ENCODE measurements at places on chromosomes 11 and 22.
A peak's percentile ranks its signal among the peaks of the same experiment; 100 is the strongest.

DNA sequence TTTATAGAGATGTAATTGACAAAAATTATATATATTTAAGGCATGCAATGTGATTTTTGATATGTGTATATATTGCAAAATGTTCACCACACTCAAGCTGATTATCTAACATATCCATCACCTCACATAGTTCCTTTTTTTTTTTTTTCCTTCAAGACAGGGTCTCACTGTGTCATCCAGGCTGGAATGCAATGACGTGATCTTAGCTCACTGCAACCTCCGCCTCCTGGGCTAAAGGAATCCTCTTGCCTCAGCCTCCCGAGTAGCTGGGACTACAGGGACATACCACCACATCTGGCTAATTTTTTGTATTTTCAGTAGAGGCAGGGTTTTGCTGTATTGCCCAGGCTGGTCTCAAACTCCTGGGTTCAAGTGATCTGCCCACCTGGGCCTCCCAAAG, 65.1 kb upstream of the SLC35C1 start:
- no peak for DNase-seq

- DNase-seq: no peak
These were observed 117.4 kb downstream of the KIAA1671 start for GRCh38 chr22:25069758-25070481.

DNA sequence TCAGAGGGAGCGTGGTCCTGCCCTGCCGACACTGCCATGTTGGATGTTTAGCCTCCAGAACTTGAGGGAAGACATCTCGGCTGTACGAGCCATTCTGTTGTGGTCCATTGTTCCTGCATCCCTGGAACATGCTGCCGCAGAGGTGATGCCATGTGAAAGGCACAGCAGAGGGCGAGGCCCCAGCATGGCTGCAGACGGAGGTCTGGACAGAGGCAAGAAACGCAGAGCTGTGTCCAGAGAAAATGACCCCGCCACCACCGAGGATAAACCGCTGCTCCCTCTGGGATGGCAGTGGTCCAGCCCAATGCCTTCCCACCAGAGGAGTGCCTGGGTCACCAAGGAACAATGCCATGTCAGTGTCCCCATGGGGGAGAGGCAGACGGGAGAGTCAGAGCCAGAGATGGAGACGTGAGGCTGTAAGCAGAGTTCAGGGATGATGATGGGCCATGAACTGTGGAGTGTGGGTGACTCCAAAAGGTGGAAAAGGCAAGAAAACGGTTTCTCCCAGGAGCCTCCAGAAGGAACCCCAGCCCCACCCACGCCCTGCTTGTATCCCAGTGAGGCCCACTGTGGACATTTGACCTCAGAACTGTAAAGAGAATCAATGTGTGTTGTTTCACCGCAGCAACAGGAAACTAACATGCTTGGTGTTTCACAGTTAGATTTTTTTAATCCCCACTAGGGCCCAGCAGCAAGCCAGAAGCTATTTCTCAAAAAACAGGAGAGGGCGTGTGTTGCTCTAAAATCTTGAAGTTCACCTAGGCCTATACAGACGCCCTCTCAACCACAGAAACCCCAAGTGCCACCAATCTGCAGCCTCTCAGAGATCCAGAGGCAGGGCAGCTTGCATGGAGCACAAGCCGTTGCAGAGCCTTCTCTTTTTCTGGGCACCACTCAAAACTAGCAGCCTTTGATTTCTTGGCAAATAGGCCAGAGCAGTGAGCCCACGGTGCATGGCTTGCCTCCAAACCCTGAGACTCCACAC, 1422.9 kb downstream of the TBC1D22A start:
- DNase-seq: no peak

DNA sequence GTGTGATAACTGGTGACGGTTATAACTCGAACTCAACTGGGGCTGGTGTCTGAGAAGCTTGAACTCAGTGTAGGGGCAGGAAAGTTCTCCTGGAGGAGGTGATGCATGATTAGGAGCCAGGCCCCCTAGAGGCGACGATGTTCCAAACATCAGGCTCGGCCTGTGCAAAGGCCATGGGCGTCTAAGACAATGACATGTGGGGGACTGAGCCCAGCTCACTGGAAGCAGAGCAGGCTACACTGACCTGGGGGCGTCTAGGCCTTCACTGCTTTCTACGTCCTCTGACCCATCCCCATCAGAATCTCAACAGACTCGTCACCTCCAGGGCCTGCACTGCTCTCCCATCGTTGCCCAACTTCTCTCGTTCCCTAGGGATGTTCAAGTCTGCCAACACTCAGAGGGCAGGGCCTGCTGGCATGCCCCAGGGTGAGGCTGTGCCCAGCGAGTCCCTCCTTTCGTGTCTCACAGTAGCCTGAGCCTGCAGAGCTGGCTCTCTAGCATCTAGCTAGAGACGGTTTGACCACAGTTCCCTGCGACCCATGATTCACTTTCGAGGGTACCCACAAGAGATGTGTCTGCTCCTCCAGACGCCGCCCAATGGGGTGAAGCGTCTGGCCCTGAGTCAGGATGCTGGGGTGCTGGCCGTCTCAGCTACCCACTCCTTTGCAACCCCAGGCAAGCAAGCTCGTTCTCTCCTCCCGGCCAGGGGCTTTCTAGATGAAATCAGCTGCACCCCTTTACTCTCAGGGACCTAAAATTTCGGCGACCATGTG, 1.1 kb upstream of the ATG16L2 start:
- peak; percentile 9 for DNase-seq

GRCh38 chr22:32823024-32823730, 21.7 kb downstream of the TIMP3 start:
- DNase-seq: peak; percentile 4

GRCh38 chr22:21725956-21726649, 9.5 kb downstream of the YPEL1 start:
- DNase-seq: no peak

- DNase-seq: no peak
These were observed 119.7 kb upstream of the BID start for GRCh38 chr22:17893900-17894535.

GRCh38 chr11:124207102-124207792, 24.1 kb downstream of the OR10D3 start:
- no peak for DNase-seq

DNA sequence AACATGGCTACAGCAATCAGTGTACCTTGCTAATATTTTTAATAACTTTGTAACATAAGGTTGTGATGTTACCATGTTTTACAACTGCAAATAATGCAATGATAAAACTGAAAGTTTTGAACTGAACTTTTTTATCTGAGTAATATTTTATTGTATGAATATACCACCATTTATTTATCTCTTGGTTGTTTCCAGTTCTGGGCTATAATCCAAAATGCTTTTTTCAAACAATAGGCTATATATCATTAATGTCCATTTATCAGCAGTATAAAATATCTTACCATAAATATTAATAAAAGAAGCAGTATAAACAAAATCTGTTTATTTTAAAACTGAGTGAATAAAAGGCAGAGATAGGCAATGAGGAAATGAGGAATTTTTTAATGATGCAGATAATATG, 63.3 kb downstream of the SIK3 start:
- no peak for DNase-seq

DNA sequence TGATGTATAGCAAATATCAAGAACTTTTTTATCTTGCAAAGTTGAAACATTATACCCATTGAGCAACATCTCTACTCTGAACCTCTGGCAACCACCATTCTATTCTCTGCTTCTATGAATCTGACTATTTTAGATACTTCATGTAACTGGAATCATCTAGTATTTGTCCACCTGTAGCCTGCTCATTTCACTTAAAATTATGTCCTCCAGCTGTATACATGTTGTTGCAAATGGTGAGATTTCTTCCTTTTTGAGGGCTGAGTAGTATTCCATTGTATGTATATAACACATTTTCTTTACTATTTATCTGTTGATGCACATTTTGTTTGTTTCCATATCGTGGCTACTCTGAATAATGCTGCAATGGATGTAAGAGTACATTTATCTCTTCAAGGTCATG, 476.3 kb upstream of the LRRC4C start:
- no peak for DNase-seq

DNA sequence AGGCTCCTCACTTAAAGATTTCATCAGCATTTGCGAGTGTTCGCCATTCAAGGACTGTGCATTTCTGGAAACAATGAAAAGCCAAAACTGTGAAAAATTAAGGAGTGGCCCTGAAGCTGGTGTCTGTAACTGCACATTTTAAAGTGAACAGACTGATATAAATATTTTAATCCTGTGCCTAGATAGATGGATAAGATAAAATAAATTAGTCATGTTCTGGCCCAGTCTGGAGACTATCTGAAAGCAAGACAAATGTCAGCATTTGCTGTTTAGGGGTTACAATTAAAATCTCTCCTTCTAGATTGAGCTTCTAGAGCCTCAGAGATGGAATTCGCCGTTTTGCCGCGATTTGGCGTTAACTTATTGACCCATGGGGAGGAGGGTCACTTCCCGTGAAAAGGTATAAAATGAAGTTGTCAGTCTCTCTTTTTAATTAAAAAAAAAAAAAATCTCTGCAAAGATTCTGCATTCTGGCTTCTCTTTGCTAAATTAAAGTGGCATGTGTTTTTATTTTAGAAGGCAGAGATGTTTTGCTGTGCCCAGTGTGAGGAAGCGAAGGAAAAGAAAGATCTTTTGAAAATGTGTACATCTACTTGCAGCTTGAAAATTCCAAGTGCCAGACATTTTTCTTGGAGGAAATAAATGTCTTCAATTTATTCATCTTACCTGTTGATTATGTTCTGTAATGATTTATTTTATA, 79.7 kb upstream of the WNT7B start:
- DNase-seq: peak; percentile 55

- DNase-seq: no peak
These were observed at the start of gene CALCA for GRCh38 chr11:14971865-14972580. CALCA (minus strand) TSS chr11:14972351; CDS start chr11:14971192, 1,159 bp downstream.

GRCh38 chr11:29159552-29160465, 857.0 kb downstream of the KCNA4 start:
- peak; percentile 42 for DNase-seq

GRCh38 chr22:23161029-23161428, 15.8 kb downstream of the RAB36 start:
- no peak for DNase-seq

- DNase-seq: no peak
These were observed 271.4 kb upstream of the C11orf87 start for GRCh38 chr11:109150581-109150980.

- peak; percentile 14 for DNase-seq
These were observed 106.4 kb downstream of the MICAL2 start for GRCh38 chr11:12216671-12217374.

DNA sequence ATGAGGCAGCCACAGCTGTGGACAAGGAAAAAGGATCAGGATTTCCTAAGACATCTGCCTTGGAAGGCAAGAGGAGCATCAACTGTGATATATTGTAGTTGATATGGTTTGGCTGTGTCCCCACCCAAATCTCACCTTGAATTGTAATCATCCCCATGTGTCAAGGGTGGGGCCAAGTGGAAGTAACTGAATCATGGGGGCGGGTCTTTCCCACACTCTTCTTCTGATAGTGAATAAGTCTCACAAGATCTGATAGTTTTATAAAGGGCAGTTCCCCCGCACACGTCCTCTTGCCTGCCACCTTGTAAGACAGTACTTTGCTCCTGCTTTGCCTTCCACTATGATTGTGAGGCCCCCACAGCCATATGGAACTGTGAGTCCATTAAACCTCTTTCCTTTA, 10.2 kb downstream of the RIC8A start:
- no peak for DNase-seq

- no peak for DNase-seq
These were observed 1280.8 kb downstream of the BRD1 start for GRCh38 chr22:48546653-48547424.

GRCh38 chr11:80613655-80614054, 1172.8 kb upstream of the TENM4 start:
- DNase-seq: no peak

GRCh38 chr22:19674129-19674928, 40.0 kb upstream of the SEPTIN5 start:
- peak; percentile 37 for DNase-seq

DNA sequence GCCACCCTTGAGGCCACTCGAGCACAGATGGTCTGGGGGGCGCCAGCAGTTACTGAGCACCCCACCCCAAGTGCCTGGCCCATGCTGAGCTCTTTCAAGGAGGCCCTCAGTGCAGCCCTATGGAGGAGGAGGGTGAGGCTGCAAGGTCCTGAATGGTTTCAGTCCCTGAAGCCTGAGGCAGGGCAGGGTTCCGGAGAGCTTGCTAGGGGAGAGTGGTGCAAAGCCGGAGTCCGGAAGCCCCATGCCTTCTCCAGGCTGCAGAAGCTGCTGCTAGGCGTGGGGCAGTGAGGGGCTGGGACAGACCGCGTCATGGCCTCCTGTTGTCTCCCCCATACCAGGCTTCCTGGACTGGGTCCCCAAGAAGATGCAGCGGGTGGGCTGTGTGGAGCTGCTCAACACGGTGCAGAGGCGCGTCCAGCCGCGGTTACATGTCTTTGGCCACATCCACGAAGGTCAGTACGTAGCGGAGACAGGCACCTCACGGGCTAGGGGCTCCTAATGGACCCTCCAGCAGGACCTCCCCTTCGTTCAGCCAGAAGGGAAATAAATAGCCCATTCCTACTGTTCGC, 90.6 kb downstream of the MPPED1 start:
- no peak for DNase-seq

GRCh38 chr22:50189184-50189848, 3.6 kb downstream of the TRABD start:
- DNase-seq: peak; percentile 16

DNA sequence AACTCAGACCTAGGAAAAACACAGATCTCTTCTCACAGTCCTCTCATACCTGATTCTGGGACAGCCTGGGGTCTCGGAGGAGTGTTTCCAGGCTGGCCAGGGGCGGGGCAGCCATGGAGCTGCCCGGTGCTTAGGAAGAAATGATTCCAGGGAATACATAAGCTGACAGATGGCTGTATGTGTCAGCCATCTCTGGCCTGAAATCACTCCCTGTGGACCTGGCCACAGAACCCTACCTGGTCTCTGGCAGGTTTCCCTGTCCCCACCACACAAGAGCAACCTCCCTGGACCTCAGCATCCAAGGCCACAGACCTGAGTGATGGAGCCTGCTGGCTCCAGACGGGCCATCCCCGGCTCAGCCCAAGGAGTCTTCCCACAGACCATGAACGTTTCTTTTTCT, 10.0 kb downstream of the GGA1 start:
- no peak for DNase-seq

DNA sequence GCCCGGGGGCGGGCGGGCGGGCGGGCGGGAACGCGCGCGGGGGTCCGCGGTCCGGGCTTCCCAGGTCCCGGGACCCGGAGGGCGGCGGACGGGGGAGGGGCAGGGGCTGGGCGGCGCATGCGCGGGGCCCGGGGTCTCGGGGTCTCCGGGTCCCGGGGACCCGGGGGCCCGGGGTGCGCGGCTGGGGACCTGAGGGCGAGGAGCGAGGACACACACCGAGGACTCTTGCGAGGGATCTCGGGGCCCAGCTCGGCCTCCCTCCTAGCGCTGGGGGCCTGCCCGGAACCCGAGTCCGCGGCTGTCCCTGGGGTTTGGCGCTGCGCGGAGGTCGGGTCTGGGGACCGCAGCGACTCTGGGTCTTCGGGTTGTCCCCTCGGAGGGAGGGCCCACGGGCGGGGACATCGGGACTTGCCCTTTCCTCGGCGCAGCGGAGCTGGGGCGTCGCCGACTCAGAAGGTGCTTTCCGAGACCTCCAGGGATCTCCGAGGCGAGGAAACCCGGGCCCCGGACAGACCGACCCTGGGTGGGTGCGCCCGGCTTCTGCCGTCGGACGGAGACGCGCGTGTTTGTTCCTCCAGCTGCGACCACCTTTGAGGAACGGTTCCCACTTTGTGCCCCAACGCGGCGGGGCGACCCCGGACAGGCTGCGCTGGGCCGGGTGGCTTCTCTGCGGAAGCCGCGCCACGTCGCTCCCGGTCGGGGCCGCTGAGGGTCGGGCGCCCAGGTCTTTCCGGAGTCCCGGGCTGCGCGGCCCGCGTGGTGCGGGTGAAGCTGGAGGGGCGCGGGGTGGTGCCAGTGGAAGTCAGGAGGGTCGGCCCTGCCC, 540 bp downstream of the PPARA start:
- peak; percentile 8 for DNase-seq

GRCh38 chr11:115924744-115925567, 420.7 kb upstream of the CADM1 start:
- DNase-seq: no peak
